SHP77 (cell line): ENCODE measurements at places on chromosomes 12 and 14.

- DNase-seq, result no peak
Measured at GRCh38 chr14:59284059-59284458, 95.6 kb downstream of the DAAM1 start.

- no peak for DNase-seq
Measured at GRCh38 chr14:61510736-61511557, 184.4 kb upstream of the HIF1A start.

DNA sequence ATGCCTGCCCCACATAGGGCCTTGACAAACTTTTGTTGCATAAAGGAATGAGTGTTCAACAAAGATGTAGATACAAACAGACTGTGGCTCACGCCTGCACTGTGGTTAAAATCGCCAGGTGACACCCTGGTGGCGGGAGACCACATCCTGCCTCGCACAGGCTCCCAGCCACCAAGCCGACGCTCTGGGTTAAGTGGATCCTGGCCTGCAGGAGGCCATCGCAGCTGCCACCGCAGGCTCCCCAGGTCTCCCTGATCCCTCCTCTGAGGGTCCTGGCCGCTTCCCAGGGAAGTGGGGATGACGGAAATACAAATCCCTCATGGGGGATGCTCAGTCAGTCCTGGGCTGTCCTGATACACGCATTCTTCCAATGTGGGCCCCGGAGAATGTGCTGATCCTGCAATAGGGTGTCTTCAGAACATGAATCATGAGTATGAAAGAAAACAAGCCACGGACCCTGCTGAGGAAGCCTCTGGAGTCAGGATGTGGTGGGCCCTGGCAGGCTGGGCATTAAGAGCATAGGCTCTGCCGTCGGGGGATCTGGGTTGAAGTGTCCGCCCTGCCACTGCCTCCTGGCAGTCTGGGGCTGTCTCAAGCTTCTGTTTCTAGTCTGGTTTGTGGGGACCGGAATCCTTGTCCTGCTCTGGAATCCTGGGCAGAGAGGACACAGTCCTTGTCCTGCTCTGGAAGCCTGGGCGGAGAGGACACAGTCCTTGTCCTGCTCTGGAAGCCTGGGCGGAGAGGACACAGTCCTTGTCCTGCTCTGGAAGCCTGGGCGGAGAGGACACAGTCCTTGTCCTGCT lies 53.5 kb upstream of the BEGAIN start:
- DNase-seq, result peak; percentile 61

DNA sequence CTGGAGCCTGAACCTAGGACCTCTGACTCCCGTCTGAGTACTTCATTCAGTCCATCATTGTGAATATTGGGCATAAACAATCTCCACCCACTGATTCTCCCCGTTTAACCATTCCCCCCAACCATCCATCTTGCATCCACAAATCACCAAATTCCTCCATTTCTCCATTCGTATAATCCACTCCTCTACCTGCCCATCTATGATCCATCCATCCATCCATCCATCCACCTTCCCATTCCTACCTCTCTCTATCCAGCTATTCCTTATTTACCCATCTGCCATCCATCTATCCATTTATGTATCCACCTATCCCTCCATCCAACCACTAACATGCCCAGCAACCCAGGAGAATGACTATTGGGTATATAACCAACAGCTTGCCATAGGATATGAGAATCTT lies 87.5 kb downstream of the CALM1 start:
- DNase-seq, result no peak

DNA sequence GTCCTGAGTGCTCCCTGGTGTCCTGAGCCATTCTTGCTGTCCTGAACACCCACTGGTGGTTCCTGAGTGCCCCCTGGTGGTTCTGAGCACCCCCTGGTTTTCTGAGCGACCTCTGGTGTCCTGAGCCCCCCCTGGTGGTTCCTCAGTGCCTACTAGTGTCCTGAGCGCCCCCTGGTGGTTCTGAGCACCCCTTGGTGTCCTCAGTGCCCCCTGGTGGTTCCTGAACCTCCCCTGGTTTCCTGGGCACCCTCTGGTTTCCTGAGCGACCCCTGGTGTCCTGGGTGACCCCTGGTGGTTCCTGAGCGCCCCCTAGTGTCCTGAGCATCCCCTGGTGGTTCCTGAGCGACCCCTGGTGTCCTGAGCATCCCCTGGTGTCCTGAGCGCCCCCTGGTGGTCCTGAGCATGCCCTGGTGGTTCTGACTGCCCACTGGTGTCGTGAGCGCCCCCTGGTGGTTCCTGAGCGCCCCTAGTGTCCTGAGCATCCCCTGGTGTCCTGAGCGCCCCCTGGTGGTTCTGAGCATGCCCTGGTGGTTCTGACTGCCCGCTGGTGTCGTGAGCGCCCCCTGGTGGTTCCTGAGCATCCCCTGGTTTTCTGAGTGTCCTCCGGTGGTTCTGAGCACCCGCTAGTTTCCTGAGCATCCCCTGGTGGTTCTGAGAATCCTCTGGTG lies 473.1 kb downstream of the TMEM121 start:
- no peak for DNase-seq

GRCh38 chr12:5592310-5592709 lies 160.4 kb downstream of the NTF3 start:
- DNase-seq, result no peak

DNA sequence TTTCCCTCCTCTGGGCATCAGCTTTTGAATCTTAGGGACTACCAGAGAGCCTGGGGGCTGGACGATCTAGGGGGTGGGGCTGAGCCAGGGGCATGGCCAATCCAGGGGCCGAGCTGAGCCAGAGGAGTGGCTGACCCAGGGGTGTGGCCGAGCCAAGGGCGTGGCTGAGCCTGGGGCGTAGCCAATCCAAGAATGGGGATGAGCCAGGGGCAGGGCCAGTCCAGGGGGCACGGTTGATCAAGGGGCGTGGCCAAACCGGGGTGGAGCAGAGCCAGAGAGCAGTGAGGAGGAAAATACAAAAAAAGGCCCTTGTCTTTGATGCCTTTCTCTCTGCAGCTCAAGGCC lies 219.3 kb upstream of the NOS1 start:
- DNase-seq, result no peak

- DNase-seq, result no peak
Measured at GRCh38 chr12:80551897-80552296, 107.9 kb downstream of the PTPRQ start.

DNA sequence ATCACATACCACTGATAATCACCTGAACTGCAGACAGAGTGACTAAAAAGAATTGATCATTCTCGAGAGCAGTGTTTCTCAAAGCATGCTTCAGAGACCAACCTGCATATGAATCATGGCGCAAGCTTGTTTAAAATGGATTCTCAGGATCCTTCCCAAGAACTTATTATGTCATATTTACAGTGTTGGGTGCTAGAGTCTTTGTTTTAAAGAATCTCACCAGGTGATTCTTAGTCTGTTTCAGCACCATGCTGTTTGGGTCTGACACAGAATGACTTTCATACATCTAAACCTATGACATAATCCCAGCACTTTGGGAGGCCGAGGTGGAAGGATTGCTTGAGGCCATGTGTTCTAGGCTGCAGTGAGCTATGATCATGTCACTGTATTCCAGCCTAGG lies 31.3 kb upstream of the SSPN start:
- no peak for DNase-seq

DNA sequence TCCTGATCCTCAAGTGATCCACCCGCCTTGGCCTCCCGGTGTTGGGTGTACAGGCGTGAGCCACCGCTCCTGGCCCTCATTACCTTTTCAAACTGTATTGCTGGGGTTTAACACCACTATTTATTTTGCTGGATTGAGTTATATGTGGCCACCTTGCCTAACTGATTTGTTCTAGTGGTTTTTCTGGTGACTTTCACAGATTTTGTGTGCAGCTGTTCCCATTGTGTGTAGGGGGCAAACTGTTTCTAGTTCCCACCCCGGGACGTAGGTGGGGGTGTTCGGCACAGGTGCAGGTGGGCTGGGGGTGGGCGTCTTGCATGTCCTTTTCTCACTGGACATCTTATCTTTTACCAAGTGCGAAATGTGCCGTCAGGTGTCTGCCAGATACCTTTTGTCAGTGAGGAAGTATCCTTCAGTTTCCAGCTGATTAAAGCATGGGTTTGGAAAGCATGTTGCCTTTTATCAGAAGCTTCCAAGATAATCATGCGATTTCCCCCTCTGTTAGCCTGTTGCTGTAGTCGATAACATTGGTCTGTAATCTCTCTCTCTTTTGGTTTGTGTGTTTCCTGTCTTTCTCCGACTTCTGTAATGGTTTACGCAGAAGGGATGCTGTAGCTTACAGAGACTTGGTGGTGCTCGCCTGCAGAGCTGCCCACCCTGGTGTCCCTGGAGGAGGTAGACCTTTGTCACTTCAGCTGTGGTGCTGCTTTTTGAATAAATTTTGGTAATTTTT lies 33.6 kb downstream of the AACS start:
- no peak for DNase-seq

DNA sequence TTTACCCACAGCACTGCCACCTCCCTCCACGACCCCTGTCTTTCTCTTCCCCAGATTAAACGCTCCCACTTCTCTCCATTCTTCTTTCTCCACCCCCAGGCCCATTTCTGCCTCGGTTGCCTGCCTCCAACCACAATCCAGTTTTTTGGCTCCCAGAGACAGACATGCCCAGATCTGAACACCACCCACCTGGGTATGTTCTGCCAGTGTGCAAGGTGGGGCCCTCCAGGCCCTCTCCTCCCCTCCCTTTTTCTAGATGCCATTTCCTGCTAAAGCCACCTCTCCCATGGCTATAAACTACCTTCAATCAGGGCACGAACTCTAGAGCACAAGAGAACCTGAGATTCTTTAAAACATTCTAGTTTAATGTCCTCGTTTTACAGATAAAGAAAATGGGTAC lies 63.3 kb downstream of the IRF2BPL start:
- no peak for DNase-seq

- DNase-seq, result no peak
Measured at GRCh38 chr12:113119980-113120669, 15.4 kb downstream of the RASAL1 start.

GRCh38 chr14:72892879-72893635 lies 844 bp downstream of the DPF3 start:
- peak; percentile 2 for DNase-seq

DNA sequence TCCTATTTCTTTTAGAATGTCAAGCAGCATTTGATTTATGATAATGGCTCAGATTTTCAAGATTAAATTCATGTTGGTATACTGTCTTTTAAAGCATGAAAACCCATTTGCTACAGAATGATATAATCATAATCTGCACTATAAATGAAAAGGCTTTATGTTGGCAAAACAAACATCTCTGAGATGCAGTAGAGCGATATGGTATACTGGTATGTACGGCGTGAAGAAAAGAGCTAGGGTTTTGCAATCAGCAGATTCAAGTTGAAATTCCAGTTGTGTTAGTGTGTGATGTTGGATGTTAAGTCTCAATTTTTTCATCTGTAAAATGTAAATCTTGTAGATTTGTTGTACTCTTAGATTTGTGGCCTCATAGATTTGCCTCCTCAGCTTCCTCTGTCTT lies 53.2 kb upstream of the DYRK2 start:
- DNase-seq, result no peak

- no peak for DNase-seq
Measured at GRCh38 chr12:105240228-105240627, 4.3 kb upstream of the APPL2 start.

DNA sequence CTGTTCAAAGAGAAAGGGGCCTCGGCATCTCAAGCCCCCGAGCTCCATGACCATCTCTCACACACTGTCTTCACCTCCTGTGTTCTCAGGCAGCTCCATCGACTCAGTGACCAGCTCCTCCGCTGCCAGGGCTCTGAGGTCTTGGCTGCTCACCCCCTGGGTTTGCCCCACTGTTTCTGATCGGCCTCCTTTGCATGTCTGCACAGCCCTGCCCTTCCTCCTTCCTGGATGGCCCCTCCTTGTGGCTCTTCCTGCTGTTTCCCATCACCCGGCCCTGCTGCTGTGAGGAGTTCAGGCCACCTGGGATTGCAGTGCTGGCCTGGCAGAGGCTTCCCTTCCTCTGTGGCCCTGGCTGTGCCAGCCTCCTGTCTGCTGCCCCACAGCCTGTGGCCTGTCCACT lies 38.1 kb upstream of the PIWIL1 start:
- DNase-seq, result no peak

GRCh38 chr14:23559010-23559925 lies 3.2 kb downstream of the THTPA start:
- peak; percentile 49 for DNase-seq

- DNase-seq, result no peak
Measured at GRCh38 chr12:5511644-5512600, 80.0 kb downstream of the NTF3 start.

DNA sequence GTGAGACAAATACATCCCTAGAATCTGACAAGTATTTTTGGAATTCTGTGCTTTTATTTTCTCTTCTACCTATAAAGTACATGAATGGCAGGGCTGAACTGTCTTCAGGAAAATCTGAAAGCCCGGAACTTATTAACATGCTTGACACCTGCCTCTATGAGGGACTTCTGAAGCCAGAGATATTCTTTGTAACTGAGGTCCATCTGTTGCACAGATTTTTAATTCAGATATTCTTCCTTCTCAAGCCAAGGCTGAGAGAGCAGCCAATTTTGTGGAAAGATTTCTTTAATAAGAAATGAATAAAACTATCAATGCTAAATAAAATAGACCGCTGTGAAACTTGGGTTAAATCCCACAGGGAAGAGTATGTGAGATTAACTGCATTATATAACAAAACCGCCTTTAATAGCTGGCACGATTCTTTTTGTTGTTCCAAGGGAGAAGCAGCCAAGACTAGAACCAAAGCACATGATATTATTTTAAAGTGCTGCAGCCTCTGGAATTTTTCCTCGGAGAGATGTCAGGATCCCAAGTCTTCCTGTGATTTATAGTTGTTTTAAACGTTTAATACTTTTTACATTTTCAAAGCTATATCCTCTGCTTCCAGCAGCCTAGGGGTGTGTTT lies 148.9 kb downstream of the CRADD start:
- no peak for DNase-seq

DNA sequence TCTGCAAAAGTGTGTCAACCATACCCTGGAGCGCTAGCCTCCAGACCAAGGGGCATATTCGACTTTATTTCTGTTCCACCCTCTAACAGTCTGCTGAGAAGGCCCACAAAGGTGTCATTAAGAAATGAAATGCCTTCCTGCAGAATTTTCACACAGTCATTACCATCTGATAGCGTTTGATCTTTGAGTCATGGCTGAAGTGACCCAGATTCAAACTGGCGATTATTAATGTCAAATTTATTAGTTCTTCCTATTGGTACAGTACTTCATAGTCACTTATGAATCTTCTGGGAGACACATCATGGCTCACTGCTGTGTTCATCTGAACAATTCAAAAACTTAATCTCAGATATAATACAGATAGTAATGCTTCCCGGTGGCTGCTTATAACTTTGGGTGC lies 13.2 kb downstream of the PRICKLE1 start:
- no peak for DNase-seq

DNA sequence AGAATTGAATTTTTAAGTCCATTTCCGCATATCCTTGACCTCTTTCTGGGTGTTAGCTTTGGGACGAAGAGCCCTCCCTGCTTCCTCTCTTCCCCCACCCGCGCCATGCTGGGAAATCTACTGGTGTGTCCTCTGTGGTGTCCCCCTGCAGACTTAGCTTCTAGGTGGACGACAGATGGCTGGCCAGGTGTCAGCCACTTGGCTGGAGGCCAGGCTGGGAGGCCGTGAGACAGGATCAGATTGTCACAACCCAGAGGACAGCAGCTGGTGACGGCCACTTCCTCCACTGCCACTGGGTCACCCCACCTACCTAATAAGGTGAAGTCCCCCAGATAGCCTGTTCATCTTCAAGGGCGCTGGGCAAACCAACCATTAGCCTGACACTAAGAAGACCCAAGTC lies 13.3 kb upstream of the DTX1 start:
- peak; percentile 73 for DNase-seq
